ENCODE measurements at places on chromosomes 6 and 20. TPM values are rescaled to one million over a fixed set of nuclear protein-coding genes. Genes with fewer than 3 reads are reported as not detected.

- DNase-seq = no peak
Observed at GRCh38 chr6:79225717-79226599, 8.5 kb downstream of the HMGN3 start.

DNA sequence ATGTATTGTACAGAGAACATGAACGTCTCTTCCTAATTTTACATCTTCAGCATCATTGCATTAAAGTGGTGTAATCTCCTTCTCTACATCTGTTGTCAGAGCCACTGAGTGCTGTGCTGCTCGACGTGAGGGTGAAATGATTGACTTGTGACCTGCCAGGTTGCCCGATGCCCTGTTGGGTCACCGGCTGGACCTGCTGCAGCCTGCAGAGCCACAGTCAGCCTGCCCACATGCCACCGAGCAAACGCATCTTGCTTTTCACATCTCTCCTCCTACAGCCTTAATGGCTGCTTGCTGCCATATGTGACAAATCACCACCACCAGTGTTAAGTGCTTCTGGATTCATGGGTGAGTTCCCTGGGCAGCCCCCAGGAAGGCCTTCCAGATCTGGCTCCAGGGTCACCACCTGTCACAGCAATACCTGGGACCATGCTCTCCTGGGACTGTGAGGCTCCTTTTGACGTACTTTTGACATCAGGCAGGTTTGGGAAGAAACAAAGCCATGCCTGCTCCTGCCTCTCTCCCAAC is 80.3 kb downstream of the ASXL1 start:
- no peak for DNase-seq

DNA sequence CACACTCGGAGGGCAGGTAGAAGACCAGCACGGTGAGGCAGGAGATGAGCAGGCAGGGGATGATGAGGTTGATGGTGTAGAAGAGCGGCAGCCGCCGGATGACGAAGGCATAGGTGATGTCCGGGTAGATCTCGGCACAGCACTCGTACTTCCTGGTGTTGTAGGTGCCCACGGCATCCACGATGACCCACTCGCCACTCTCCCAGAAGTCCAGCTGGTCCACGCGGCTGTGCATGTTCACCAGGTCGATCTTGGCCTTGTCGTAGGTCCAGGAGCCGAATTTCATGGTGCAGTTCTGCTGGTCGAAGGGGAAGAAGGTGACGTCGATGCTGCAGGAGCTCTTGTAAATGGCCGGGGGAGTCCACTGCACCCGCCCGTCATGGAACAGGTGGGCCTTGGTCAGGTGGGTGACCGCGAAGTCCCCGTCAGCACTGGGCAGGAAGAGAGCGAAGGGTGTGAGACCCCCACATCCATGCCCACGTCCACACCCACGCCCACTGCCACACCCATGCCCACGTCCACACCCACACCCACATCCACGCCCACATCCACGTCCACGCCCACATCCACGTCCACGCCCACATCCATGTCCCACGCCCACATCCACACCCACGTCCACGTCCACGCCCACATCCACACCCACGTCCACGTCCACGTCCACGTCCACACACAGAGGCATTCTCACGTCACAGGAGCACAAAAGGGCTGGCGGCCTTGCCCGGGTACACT is 10.4 kb downstream of the CHRNA4 start:
- DNase-seq = no peak

- DNase-seq = no peak
Observed at GRCh38 chr6:138891255-138891986, 95.5 kb downstream of the ECT2L start.

- DNase-seq = no peak
Observed at GRCh38 chr6:111562246-111562645, 43.4 kb downstream of the TRAF3IP2 start.

The PSMB9 gene
- total RNA-seq = 37.2 TPM

The TBXT gene
- total RNA-seq = not detected

GRCh38 chr6:42374018-42374669 is 77.6 kb downstream of the TRERF1 start:
- no peak for DNase-seq

DNA sequence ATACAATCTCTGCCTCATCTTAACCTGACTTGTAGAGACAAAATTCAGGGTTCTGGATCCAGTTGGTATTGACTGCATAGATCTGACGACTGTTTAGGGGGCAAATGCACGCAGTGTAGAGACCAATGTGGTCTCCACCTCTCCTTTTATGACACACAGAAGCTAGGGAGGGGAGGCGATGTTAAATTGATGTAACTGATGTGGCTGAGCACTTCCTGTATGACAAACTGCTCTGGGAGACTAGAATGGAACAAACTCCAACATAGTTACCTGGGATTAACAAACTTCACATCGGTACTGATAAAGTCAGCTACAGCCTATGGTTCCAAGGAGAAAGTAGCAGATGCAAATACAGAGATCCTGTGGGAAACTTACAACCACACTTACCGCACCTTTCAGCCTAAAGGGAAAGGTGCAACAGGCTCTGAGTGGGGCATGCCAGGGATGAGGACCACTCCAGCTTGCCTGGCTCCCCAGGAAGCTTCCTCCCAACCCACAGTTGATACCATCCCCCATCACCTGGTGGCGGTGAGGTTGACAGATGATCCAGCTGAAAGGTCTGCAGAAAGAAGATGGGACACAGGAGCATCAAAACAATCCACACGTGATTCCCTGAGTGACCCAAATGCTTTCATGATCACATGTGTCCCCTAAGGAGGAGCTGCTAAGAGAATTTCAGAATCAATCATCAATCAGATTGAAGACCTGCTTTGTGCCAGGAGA is 60.6 kb upstream of the MRPS10 start:
- peak; percentile 36 for DNase-seq

- DNase-seq = peak; percentile 85
Observed at GRCh38 chr6:159693894-159694545, 979 bp upstream of the SOD2 start.

GRCh38 chr6:165487950-165488349 is 175.1 kb downstream of the PDE10A start:
- no peak for DNase-seq

The HMGCLL1 gene
- total RNA-seq = not detected

DNA sequence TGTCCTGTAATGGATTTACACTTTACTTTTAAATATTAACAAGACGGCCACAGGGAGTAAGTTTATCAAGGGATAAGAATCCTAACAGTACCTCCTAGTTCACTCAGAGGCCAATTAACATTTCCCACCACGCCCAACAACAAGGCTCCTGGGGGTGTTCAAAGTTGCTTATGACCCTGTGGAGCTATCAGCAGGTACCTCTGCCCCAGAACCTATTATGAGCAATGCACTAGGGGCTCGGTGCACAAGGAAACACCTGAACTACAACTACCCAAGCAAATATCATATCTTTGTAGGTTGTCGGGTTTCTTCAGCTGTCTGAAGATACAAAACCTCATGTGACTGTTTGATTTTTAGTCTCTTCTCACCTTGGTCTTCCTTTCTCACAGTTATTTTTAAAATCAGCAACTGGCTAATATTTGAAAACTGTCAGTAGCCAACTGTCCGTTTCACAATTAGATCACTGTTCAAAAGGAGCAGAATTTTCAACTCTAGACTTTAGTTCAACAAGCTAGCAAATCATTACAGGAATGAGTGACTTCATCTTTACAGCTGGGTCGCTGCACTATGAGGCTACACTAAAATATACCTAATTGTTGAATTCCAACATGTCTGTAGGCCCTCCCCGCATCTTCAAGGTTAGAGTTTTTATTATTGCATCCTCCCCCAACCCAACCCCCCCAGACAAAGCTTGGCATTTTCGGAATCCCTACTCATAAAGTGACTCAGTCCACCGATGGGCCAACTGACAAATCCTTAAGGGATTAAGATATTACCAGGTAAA is 38.1 kb downstream of the B4GALT5 start:
- DNase-seq = no peak

- DNase-seq = no peak
Observed at GRCh38 chr6:122389704-122390372, 9.6 kb upstream of the HSF2 start.

DNA sequence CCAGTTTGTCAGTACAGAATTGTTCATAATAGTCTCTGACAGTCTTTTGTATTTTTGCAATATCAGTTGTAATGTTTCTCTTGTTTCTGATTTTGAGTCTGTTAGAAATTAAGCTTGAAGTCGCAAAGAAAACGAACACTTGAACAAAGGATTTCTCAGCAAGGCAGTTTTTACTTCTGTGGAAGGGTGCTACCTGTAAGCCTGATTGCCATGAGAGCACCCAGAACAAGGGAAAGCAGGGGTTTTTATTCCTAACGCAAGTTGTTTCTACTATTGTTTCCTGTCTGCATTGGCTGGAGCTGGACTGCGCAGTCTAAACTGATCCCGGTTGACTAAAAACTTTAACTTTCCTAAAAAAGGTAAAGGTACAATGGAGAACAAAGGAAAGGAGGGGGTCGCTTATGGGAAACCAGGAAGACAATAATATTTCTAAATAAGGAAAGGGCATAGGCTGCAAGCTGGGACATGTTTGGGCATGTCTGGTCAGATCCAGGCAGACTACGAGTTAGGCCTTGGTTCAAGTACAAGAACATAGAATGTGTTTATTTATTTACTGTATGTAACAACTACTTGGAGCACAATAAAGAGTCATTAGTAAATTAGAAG is 28.5 kb downstream of the HLA-B start:
- DNase-seq = no peak

- DNase-seq = no peak
Observed at GRCh38 chr6:53014744-53015143, 19.7 kb upstream of the GSTA4 start.

DNA sequence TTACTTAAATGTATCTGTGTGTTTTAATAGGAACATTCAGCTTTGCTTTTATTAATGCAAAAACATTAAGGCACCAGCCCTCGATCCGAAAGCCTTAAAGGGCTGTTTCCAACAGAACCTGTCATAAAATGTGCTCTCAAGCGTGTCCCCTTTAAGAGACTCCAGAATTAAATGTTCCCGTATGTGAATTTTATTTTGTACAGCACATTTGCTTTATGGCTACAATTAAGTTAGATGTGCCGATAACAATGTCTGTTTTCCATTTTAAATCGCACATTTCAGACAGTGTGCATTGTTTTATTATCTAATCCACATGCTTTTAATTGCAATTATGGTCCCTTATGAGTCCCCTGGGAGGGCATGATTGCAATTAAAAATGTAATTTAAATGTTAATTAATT is 198.9 kb downstream of the TSHZ2 start:
- DNase-seq = no peak

GRCh38 chr6:90293319-90293953 is 3.2 kb downstream of the BACH2 start:
- no peak for DNase-seq

GRCh38 chr20:48384147-48384818 is 443.5 kb downstream of the PREX1 start:
- no peak for DNase-seq

The LY6G5C gene
- total RNA-seq = 0.67 TPM

DNA sequence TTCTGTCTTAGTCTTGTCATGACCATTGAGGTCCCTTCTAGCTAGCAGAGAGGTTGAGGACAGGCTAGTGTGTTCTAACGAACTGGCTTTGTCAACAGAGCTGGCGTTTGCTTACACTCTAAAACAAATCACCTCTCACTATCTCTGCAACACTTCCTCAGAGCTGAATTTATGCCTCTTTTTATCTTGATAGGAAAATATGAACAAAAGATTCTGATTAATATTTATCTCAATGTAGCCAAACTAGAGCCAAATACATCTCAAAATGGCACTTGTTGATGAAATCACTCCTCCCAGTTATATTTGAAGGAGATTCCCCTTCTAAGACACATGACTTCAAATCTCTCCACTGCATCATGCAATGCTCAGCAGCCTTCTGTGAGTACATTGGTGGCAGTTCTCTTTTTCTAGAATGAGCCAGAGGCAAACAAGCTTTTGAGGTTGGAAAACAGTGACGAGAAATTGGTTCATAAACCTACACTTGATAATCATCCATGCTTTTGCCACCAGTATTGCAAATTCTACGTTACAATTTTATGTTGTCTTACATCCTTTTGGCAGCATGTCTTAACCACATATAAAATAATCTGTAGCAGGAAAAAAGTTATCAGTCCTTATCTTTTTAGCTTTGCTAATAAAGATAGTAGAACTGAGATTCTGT is 615.7 kb upstream of the CITED2 start:
- no peak for DNase-seq

- DNase-seq = no peak
Observed at GRCh38 chr6:127404594-127405178, 54.5 kb downstream of the KIAA0408 start.

DNA sequence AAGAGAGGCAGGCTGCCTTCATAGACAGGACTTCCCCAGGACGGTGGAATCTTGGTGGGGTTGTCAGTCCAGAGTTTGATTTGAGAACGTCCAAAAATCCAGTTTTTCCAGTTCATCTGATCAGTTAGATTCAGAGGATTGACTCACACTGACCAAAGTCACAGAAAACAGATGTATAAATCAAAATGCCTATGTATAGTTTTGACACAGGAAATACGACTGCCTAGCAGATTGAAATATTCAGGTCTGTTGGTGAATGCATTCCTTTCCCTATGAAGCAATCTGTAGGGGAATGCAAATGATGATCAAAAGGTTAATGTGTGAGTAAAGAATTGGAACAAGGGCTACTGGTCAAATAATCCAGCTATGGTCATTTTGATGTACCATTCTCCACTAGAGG is 29.7 kb upstream of the GFOD1 start:
- no peak for DNase-seq

The PEX6 gene
- total RNA-seq = 12.8 TPM

The MEP1A gene
- not detected for total RNA-seq

DNA sequence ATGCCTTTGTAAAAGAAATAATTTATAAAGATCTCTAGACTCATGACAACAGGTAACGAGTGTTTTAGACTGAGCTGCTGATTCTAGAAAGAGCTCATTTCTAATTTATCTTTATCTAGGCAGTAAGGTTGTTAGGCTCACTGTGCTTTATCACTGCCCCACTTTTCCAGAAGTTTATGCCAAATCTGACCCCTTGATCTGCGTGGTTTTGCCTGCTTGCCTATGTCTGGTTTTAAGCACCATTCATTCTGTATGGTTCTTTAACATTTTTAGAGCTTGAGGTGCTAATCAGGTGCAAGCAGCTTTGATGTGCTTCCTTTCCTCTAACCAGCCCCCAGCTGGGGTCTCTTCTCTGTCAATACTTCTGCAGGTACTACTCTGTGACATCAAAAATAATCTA is 49.7 kb upstream of the GCLC start:
- no peak for DNase-seq

- DNase-seq = no peak
Observed at GRCh38 chr20:32155017-32155981, 45.8 kb downstream of the TM9SF4 start.

The SIRPB2 gene
- total RNA-seq = 0.49 TPM

The NNAT gene
- total RNA-seq = not detected

- DNase-seq = no peak
Observed at GRCh38 chr20:61573415-61574305, 321.6 kb downstream of the CDH4 start.

DNA sequence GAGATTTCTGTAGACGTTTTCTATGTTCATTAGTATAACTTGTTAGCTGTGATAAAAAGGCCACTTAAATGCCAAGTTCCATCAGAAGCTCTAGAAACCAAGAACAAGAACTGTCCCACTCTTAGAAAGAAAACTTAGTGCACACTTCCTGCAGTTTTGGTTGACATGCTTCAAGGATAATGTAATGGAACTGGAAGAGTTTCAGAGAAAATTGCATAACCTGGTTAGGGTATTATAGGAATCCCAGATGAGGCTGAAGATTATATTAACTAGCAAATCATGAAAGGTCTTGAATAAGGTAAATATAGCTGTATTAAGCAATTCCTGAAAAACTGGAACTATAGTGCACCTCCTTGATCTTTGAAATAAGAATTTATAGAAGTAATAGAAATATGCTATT is 1.8 kb upstream of the PHACTR2 start:
- no peak for DNase-seq

Data from CD4-positive, alpha-beta T cell (primary cell).